Glomerular endothelial cell (primary cell): ENCODE measurements at places on chromosomes 6 and 20. TPM values are rescaled to one million over a fixed set of nuclear protein-coding genes. Genes with fewer than 3 reads are reported as not detected.

Gene CDH26
- total RNA-seq, result not detected in 2 replicates

Gene CFB
- total RNA-seq, result 0.53 and 2.3 TPM in 2 replicates

DNA sequence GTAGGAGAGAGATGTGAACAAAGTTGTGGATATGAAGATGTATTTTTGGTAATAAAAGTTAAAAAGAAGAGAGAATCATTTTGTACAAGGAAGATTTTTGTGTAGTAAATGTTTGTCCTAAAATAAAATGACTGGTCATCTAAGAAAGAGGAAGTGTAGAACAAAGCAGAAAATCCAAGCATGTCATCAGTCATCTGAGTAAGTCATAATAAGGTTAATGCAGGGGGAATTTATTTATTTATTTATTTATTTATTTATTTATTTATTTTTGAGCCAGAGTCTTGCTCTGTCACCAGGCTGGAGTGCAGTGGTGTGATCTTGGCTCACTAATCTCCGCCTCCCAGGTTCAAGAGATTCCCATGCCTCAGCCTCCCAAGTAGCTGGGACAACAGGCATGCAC lies 15.7 kb upstream of the CGA start:
- DNase-seq, result no peak

Gene HLA-DQB1
- total RNA-seq, result 0.10 and 1.1 TPM in 2 replicates

DNA sequence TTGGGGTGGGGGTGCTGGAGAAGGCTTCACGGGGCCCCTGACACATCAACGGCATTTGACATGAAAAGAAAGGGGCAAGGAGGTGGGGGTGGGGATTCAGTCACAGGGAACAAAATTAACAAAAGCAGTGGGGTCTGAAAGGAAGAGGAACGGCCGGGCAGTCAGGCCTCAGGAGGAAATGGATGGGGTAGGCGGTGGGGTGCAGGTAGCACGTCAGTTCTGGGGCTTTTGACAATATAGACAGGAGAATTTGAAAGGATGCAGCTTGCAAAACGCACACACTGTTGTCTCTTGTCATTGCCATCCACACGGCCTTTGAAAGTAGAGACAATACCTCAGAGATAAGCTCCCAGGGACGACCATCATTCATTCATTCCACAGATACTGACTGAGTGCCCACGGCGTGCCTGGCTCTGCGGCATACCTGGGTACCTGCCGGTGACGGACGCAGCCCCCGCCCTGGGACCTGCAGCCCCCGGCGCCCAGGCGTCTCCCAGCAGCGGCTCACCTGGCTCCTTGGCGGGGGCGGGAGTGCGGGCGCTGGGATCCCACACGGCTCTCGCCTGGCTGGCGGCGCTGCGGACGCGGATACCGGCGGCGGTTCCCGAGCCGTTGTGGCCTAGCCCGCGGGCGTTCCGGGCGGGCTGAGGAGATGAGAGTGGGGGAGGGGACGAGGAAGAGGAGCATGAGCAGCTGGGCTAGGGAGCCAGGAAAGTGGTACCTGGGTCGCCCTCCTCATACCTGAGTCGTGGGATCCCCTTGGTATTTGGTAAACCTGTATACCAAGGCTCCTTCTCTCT lies at the start of gene SLC26A8:
TSS of gene SLC26A8 (minus strand) at position 646 of the 800 bp plus-strand sequence. CDS start 4,934 bp downstream, outside the sequence.
- no peak for DNase-seq

DNA sequence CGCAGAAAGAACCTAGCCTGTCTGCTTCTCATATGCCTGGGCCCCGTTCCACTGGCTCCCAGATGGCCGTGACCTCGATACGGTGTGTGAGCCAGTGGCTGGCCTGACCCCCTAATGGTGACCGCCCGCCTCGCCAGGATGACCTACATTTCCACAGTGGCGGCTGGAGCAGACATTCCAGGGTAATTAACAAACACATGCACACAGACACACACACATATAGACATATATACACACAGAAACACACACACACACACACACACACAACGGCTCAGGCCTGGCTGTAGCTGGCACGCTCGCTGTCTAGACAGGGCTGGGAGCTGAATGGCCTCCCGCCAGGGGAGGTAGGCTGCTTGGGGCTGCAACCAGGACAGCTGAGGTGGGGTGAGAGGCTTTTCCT lies 227.1 kb downstream of the ANKRD60 start:
- DNase-seq, result no peak

DNA sequence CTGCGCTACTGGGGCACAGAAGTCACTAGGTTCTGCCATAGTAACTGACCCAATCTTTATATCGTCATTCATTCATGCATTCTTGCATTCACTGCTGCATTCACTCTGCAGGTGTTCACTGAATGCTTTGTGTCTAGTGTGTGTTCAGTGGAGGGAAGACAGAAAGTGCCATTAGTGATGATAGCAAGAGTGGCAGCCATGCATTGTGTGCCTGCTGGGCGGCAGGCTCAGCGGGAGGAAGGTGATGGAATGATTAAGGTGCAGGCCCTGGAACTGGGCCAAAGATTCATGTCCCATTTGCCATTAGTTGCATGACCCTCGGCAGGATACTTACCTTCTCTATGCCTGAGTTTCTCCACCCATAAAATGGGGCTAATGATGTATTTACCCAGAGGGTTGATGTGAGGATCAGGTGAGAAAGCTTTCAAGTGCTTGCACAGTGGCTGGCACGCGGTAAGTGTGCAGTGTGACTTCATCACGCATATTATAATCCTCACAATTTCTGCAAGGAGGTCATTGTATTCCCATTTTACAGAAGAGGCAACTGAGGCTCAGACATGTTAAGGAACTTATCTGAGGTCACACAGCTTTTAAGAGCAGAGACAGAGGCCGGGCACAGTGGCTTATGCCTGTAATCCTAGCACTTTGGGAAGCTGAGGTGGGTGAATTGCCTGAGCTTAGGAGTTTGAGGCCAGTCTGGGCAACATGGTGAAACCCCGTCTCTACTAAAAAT lies 40.1 kb downstream of the ITPR3 start:
- DNase-seq, result no peak

Gene TMEM244
- total RNA-seq, result not detected in 2 replicates

Gene NRN1
- 28.3 and 34.5 TPM in 2 replicates for total RNA-seq

DNA sequence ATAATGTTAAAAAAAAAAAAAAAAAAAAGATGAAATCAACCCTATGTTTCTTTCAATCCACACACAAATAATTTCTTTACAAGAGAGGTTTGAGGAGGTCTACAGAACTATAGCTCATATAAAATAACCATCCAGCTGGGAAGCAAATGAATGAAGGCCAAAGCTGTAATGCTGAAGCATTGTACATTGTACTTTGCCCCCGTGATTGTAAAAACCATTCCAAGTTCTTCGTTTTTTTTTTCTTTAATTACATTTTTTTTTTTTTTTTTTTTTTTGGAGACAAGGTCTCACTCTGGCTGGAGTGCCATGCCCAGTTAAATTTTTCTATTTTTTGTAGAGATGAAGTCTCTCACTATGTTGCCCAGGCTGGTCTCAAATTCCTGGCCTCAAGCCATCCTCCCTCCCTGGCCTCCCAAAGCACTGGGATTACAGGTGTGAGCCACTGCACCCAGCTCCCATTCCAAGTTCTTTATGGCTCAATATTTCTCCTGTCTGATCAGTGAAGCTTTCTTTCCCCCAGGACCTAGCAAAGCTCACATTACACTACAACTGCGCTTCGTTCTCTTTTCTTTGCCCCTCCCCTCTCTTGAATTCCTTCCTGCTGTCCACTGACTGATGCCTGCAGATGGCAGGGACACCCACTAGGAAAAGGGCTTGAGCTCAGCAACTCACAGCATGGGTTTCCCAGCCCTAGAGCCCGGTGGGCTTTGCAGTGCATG lies 53.0 kb upstream of the NOP56 start:
- no peak for DNase-seq

- no peak for DNase-seq
Observed at GRCh38 chr6:125927761-125928160, 28.8 kb upstream of the HINT3 start.

GRCh38 chr6:6686748-6687601 lies 98.5 kb downstream of the LY86 start:
- peak; percentile 88 for DNase-seq

GRCh38 chr6:31128093-31128676 lies 7.9 kb upstream of the CDSN start:
- DNase-seq, result no peak

- DNase-seq, result no peak
Observed at GRCh38 chr6:157438611-157439111, 57.7 kb downstream of the ZDHHC14 start.

Gene GLP1R
- not detected in 2 replicates for total RNA-seq

DNA sequence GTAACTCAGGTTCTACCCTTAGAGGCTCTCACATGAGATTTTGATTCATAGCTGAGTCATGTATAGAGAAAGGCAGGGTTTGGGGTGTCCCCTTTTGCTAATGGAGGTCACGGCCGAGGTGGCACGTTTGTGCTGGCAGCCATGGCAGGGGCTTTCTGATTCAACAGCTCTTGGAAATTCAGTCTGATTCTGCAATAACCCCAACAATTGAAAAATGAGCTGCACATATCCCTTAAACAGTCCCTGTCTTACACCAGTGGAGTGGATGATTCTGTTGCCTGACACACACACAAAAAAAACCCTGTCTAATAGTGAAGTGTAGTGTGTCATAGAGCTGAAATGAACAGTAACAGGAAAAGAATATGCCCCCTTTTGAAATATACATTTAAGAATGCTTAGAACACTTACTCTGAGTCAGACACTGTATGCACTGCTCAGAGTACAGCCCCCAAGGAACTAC lies 40.4 kb upstream of the ARG1 start:
- no peak for DNase-seq

Gene PPDPF
- total RNA-seq, result 130 and 162 TPM in 2 replicates

GRCh38 chr6:111485342-111485741 lies 2.3 kb upstream of the REV3L start:
- no peak for DNase-seq

Gene KIF25
- not detected in 2 replicates for total RNA-seq

DNA sequence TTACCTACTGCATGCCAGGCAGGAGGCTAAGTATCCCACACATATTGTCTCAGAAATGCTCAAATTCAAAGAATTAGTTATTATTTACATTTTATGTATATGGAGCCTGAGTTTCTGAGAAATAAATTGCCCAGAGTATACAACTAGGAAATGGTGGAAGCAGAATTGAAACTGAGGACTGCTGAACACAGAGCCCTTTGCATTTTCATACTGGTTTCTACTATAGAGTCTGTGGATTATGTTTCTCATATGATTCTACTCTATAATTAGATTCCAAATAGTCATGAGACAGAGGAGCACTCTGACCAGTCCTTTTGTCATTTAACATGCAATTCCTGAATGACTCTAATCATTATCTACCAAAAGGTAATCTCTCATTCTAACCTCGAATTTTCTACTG lies 254.3 kb downstream of the LMBRD1 start:
- DNase-seq, result no peak

Gene RAD21L1
- total RNA-seq, result not detected in 2 replicates

DNA sequence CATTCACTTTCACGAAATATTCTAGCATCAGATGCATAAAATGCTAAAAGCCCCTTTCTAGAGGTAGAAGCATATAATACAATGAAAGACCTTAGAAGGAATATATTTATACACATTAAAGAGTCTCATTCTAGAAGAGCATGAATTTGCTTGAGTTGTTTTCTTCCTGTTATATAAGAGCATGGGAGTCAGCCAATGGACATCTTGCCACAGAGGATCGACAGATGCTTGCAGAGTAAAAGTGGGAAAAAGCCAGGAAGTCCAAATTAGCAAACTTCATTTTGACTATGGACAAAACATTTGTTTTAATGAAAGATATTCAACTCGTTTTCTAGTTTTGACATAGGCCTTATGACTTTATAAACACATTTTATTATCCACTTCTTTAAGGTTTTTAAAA lies 44.2 kb upstream of the RIPPLY2 start:
- no peak for DNase-seq

DNA sequence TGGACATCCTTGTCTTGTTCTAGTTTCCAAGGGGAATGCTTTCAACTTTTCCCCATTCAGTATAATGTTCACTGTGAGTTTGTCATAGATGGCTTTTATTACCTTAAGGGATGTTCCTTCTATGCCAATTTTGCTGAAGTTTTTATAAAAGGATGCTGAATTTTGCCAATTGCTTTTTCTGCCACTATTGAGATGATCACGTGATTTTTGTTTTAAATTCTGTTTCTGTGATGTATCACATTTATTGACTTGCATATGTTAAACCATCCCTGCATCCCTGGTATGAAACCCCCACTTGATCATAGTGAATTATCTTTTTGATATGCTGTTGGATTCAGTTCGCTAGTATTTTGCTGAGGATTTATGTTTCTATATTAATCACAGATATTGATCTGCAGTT lies 130.6 kb upstream of the TAB2 start:
- no peak for DNase-seq

- DNase-seq, result no peak
Observed at GRCh38 chr20:24106150-24106800, 117.7 kb upstream of the GGTLC1 start.

Gene C6orf58
- not detected in 2 replicates for total RNA-seq

- no peak for DNase-seq
Observed at GRCh38 chr6:29424168-29424567, 9.4 kb downstream of the OR12D1 start.

Gene WFDC9
- total RNA-seq, result not detected in 2 replicates

Gene OPRM1
- not detected in 2 replicates for total RNA-seq

DNA sequence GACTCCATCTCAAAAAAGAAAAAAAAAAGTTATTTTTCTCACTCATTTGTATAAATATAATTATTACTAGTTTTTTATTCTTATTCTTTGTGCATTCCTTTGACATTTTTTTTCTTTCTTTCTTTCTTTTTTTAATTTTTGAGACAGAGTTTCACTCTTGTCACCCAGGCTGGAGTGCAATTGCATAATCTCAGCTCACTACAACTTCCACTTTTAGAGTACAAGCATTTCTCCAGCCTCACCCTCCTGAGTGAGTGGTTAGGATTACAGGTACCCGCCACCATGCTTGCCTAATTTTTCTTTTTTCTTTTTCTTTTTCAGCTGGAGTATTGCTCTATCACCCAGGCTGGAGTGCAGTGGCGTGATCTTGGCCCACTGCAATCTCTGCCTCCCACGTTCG lies 51.4 kb upstream of the JARID2 start:
- no peak for DNase-seq

Gene DPPA5
- total RNA-seq, result not detected in 2 replicates

GRCh38 chr6:111976139-111976538 lies 77.8 kb upstream of the CCN6 start:
- no peak for DNase-seq

Gene TBXT
- not detected in 2 replicates for total RNA-seq

Gene TNNC2
- not detected in 2 replicates for total RNA-seq

Gene TEAD3
- total RNA-seq, result 1.8 and 4.8 TPM in 2 replicates

DNA sequence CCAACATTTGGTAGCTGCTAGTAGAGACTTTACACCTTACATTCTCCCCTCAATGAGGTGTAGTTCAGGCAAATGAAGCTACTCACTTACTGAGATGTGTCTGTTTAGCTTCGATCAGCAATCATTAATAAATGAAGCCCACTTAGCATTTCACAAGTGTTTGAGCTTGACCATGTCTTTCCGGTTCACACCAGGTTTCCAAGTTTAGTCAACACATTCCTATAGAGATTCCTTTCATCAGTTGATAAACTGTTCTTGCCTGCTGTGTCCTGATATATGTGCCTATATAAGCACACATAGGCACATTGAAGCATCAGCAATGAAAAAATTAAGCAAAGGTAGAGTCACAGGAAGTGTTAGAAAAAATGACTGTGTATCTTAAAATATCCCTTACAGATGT lies 150.0 kb downstream of the BTBD3 start:
- no peak for DNase-seq
